ENCODE measurements at places on chromosomes 12 and 14. TPM values are rescaled to one million over a fixed set of nuclear protein-coding genes. Genes with fewer than 3 reads are reported as not detected.

OASL gene
- 0.86 TPM for total RNA-seq

RFLNA gene
- not detected for total RNA-seq

DNA sequence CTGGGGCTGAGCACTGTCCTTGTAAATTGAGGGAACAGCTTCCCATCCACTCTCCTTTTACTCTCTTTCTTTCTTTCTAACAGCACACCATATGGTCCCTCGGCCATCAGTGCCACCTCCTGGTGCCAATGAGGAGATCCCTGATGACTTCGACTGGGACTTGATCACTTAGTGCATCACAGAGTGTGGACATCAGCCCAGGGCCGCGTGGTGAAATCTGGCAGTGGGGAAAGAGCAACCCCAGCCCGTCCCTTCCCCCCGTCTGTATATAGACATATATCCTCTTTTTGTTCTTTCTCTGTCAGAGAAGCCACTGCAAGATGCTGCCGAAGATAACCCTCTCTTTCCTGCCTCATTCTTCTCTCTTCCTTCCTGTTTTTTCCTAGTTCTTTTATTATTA lies 13.5 kb downstream of the C3AR1 start:
- no peak for DNase-seq

DNA sequence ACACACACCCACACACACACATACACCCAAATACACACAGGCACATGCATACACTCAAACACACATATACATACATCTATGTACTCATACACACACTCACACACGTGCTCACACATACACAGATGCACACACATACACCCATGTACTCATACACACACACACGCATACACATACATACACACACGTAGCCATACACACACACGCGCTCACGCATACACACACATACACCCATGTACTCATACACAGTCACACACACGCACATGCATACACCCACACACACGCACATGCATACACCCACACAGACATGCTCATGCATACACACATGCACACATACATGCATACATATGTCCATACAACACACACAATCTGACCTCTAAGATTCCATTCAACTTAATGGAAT lies 87.7 kb upstream of the ANO2 start:
- DNase-seq: no peak

AMN gene
- 4.4 TPM for total RNA-seq

DNA sequence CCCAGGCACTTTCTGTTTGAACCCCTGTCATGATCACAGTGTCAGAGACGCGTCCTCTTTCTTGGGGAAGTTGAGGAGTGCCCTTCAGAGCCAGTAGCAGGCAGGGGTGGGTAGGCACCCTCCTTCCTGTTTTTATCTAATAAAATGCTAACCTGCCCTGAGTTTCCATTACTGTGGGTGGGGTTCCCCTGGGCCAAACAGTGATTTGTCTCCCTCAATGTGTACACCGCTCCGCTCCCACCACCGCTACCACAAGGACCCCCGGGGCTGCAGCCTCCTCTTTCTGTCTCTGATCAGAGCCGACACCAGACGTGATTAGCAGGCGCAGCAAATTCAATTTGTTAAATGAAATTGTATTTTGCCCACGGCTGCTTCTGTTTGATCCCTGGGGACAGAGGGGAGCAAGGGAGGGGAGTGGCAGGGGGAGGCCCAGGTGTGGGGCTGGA lies 5.1 kb downstream of the SHMT2 start:
- DNase-seq: peak; percentile 60
